Ovary (tissue), 10 donors: ENCODE measurements at places on chromosomes 4 and X. TPM values are rescaled to one million over a fixed set of nuclear protein-coding genes. Genes with fewer than 3 reads are reported as not detected.

Gene GLRB
- 1.3 TPM for total RNA-seq

Gene CCDC120
- total RNA-seq: 10.3 TPM

Gene MFAP3L
- 0.38 TPM for total RNA-seq

Gene GNRHR
- total RNA-seq: not detected

Gene HGFAC
- 2.1 TPM for total RNA-seq
